ENCODE measurements at places on chromosomes 11 and 22.

- no peak for DNase-seq
Observed at GRCh38 chr22:32971276-32971675, 86.9 kb downstream of the SYN3 start.

- DNase-seq: no peak
Observed at GRCh38 chr11:123018702-123019101, 37.1 kb upstream of the BSX start.

DNA sequence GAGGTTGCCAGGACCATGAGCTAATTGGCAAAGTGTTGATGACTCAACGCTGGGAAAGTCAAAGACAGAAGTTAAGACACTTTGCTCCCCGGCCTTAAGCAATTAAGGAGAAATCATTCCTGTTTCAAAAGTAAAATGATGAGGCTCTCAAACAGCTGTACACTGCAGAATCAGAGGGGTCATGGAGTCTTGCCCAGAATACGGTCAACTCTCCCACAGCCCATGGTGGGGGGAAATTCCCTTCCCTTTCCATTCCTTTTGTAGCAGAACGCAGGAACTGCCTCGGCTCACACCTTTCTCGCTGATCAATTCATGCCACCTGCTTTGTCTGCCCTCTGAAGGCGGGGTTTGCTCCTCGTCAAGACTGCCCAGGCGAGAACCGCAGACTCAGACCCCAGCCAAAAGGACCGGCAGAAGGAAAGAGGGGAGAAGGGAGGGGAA is 52.8 kb downstream of the MN1 start:
- DNase-seq: no peak

DNA sequence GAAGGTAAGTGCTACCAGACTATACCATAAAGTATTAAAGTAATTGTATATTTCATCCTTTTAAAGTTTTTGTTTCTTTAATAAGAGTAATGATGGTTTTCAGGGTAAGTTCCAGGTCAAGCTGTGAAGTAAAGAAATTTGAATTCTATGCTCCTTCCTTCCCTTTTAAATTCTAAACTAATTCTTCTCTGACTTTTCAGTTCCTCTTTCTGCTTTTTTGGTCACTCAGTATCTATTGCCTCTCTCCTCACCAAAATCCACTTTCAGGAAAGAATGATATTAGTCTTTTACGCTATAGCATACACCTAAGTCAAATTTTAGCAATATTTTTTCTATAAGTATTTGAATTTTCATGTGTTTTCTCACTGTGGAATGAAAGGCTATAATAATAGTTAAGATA is 8.2 kb downstream of the MMP8 start:
- DNase-seq: no peak

DNA sequence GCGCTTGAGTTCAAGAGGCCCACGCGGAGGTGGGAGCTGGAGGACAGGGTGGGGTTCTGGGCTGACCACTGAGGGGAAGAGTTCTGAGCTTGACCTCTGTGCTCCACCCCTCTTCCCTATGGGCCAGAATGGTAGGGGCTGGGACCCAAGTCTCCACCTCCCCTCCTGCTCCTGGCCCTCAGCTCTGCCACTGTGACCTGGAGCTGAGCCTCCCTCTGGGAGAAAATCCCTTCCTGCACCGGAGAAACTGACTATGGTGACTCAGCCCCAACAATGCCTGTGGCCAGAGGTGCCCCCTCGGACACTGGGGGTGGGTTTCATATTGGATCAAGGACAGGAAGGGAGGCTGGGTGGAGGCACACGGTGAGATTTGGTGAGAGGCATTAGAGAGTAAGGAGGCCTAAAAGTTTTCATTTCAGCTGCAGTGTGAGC is 23.0 kb downstream of the RELT start:
- DNase-seq: no peak

GRCh38 chr11:112453601-112454577 is 193.2 kb upstream of the PLET1 start:
- peak; percentile 50 for DNase-seq

Measured in colonic mucosa (tissue), 4 donors.